ENCODE measurements at places on chromosomes 2 and 18. TPM values are rescaled to one million over a fixed set of nuclear protein-coding genes. Genes with fewer than 3 reads are reported as not detected.
A peak's percentile ranks its signal among the peaks of the same experiment; 100 is the strongest.

Gene NUP35
- total RNA-seq: 6.8 TPM

DNA sequence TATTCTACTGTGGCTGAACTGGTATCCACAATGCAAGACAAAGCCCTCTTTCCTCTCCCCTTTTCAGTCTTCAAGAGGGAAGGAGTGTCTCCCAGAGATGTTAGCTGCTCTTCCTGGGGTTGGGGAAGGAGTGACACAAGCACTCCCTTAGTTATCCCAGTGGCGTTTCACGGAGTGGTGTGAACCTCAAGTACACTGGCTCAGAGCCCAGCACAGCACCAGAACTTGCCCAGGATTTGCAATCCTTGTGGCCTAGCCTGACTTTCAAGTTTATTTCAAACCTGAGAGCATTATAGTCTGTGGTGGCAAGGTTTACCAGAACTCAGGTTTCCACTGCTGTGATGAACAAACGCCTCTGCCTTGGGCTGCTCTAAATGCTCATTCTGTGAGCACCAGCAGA, 162.5 kb downstream of the CCDC102B start:
- no peak for ATAC-seq

- ATAC-seq: no peak
Observed at GRCh38 chr2:807300-807699, 130.1 kb upstream of the TMEM18 start.

GRCh38 chr2:212619954-212620353, 81.4 kb upstream of the ERBB4 start:
- no peak for ATAC-seq

DNA sequence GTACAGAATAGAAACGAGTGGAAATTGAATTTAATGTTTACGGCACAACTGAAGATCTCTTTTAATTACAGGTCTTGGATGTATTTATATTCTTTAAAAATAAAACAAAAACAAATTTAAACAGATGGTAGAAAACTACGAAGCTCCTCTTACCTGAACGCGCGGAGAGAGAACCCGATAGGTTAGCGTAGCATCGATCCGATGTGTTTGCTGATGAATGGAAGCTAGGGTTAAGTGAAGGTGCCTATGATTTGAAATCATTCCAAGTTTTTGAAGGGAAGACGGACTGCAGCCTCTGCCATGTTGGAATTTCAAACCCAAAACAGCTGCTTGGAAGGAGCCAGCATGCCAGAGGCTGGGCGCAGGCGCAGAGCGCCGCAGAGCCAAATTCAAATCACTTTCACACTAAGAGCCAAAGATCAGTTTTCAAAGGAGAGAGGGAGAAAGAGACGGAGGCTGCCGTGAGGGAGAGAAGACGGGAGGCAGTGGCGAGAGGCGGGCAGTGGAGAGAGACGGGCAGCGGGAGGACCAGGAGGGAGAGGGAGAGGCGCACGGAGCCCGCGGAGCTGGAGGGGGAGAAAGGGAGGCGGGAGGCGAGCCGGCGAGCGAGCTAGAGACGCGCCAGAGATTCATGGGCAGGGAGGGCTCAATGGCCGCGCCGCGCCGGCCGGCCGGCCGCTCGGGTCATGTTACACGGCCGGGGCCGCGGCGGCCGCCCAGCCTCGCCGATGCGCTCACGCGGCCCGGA, at the start of gene FIGN:
Gene FIGN, minus strand, starts transcription at position 324 of the 748 bp plus-strand sequence. CDS start 1,081 bp downstream, outside the sequence.
- peak; percentile 84 for ATAC-seq

GRCh38 chr2:47072728-47073191, 82.3 kb downstream of the STPG4 start:
- peak; percentile 24 for ATAC-seq

Gene RAPH1
- total RNA-seq: 24.6 TPM

DNA sequence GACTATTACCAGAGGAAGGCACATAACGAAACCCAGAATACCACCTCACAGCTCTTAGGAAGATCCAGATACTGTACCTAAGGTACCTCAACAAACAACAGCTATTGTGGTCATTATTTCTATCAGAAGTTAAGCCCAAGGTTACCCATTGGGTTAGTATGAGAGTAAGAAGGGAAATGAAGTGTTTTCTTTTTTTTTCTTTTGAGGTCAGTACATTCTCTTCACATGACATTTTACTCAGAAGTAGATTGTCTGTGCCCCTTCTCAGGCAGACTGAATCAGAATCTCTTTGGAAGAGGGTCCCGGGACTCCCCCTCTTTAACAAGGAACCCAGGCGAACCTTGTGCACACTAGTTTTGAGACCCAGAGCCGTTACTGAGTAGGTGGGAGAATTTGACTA, 233.7 kb upstream of the CXCR4 start:
- no peak for ATAC-seq

GRCh38 chr2:20232837-20233207, 7.9 kb upstream of the SDC1 start:
- ATAC-seq: no peak

DNA sequence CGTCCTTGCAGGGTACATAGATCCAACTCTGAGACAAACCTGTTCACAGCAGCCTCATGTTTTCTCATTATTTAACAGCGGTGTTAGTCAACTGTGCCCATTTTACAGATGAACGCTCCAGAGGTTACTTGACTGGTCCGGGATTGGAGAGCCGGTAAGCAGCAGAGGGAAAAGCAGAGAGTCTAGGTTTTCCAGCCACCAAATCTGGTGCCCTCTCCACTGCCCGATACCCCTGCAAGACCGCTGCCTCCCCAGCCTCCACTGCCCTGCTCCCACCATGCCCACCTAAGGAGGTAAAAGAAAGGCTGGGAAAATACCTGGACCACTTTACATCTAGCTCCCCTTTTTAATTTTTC, 51.5 kb downstream of the EIPR1 start:
- ATAC-seq: no peak

DNA sequence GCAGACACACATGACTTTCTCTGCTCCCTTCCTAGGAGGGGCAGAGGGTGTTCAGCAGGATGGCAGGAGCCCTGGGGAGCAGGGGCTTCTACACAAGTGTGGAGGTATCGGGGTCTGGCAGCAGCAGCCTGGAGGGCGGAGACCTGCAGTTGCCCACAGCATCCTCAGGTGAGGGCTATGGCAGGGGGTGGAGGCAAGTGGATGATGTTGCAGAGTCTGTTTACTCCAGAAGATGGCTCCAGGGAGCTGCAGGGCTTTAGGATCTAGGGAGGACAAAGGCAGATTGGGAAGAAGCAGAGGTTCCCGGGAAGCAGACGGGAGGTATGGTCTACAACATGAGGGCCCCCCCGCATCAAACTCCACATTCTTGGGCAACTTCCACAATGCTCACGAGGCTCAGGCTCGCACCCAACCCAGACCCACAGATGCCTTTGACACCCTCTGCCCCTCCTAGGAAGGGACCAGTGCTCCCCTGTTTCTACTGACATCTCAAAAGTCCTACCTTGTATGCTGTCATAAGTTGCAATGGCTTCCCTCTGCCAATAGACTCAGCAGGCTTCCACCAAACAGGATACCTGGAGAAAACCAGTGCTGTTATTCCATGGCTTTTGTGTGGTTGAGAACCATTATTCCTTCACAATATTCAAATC, 12.0 kb upstream of the ATP6V1C2 start:
- ATAC-seq: no peak

GRCh38 chr2:234593636-234594035, 96.8 kb upstream of the ARL4C start:
- ATAC-seq: no peak

- ATAC-seq: no peak
Observed at GRCh38 chr2:106054880-106055655, 139.0 kb downstream of the UXS1 start.

Gene ARPC2
- 285 TPM for total RNA-seq

DNA sequence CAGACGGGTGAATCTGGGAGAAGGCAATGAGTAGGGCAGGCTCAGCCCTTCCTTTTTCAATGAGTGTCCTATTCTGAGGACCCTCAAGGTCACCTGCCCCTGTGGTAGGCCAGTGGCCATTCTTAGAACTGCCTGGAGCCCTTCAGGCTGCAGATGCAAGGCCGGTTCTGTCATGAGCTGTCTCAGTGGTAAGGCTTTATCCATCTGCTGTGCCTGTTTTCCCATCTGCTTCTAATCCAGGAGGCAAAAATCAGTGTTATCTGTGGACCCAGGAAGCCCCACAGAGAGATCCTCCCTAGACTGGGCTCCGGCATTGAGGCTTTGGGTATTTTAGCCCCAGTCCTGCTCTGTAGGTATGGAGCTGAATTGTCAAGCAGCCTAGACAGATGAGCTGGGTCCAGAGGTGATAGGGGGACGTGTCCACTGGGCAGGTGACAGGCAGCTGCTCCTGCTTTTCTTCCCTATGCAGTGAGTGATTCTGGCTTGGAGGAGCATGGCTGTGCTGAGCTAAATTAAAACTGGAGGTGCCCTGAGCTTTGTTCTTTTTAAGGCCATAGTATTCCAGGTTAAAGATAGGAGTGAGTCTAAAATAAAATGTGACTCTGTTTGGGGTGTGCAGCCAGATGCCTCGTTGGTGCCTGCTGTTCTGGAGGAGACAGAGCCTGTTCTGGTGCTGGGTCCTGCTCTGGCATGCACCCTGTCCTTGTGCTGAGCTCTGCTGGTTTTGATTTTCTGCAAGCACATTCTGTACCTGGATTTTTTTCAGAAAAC, 92.5 kb downstream of the FHOD3 start:
- no peak for ATAC-seq

DNA sequence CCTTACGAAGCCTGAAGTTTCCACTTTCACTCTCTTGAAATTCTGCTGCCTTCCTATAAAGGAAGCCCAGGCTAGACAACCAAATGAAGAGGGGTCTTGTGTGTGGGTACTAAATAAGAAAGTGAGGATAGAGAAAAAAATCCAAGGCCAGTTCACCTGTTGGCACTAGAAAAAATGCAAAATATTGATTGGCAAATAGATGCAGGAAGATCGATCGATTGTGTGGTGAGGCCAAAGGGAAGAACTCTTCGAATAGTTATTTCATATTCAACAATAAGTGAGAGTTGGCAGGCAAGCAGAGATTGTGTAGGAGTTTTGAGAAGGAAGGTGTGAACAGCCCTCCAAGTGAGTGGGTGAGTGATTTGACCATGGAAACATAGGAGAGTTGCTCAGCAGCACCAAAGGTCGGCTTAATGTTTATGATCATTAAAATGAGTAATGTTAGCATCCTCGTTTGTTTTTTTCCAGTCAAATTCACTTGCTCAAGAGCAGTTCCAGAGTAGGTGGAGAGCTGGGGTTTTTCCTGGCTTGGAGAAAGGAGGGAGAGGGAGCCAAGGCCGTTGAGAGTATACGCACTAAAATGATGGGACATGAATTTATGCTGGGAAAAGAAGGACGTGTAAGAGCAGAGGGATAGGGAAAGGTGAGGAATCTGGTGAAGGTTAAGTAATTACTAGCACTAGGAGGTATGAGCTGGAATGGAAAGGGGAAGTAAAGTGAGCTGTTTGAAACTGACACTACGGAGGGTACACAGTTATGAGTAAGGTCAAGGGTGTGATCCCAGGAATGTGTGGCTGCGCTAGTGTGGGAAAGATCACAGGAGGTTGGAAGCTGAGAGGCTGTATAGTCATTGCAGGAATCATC, 1.1 kb upstream of the NAPG start:
- ATAC-seq: no peak

DNA sequence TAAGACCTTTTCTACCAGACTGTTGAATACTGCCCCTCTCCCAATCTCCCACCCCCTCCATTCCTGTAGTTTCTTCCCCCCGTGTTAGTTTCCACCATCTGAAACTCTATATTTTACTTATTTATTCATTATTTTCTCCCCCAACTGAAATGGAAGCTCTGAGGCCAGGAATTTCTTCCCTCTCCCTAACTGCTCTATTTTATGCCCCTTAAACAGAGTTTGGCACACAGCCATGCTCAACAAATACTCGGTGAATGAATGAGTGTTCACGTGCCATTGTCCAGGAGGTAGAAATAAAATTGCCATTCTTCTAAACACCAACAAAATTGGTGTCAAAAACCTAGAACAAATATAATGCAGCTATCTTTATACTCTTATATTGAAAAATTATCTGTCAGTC, 5.6 kb downstream of the ITGB1BP1 start:
- no peak for ATAC-seq

DNA sequence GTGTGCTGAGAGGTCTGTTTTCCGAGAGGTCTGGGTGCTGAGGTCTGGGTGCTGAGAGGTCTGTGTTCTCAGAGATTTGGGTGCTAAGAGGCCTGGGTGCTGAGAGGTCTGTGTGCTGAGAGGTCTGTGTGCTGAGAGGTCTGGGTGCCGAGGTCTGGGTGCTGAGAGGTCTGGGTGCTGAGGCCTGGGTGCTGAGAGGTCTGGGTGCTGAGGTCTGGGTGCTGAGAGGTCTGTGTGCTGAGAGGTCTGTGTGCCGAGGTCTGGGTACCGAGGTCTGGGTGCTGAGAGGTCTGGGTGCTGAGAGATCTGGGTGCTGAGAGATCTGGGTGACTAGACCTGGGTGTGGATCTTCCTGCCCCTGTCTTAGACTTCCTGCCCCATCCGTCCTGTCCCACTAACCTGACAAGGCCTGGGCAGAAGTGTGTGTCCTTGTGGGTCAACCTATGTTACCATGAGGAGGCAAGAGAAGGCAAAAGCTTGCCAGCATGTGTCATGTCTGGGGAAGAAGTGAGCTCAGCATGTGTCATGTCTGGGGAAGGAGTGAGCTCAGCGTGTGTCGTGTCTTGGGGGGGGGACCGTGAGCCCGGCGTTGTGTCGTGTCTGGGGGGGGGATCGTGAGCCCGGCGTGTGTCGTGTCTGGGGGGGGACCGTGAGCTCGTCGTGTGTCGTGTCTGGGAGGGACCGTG, 69.3 kb downstream of the KCNG2 start:
- ATAC-seq: no peak

DNA sequence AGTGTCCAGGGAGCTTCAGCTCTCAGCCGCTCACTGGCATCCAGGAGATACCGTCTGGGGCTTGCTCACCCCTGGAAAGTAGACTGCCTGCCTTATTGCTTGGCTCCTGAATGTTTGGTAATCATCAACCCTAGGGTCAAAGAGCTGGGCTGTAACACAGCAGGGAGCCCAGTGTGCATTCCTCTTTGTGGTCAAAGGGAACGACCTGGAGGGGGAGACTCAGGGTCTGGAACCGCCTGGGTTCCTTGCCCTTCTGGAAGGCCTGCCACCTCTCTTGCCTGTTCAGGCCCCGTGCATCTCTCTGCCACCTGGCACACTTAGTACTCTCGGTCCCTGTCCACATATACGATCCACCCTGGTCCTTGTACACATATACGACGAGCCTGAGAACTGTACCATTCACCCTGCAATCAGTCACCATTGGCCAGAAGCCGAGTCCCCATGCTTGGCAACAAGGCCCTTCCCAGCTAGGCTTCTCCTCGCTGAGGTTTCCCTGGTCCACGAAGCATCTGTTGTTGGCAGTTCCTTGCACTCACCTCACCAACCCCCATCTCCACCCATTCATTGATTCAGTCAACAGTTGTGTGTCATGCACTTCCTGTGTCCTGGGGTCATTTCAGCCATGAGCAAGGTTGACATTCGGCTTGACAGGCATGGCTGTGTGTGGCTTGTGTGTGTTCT, at the start of gene NAT8:
Gene NAT8, minus strand, starts transcription at position 85 of the 681 bp plus-strand sequence. CDS start 794 bp downstream, outside the sequence.
- ATAC-seq: no peak

Gene ALLC
- total RNA-seq: not detected

- no peak for ATAC-seq
Observed at GRCh38 chr18:43279015-43279744, 1.9 kb upstream of the SYT4 start.

Gene SPATA3
- total RNA-seq: not detected

Gene CMPK2
- 7.8 TPM for total RNA-seq

- ATAC-seq: no peak
Observed at GRCh38 chr2:148603562-148603920, 41.0 kb upstream of the EPC2 start.

Gene REG3G
- not detected for total RNA-seq

- ATAC-seq: no peak
Observed at GRCh38 chr18:66752733-66753132, 148.8 kb upstream of the CDH19 start.

GRCh38 chr2:14706201-14706600, 73.7 kb downstream of the LRATD1 start:
- no peak for ATAC-seq
